ENCODE measurements at places on chromosomes 1 and 21.

DNA sequence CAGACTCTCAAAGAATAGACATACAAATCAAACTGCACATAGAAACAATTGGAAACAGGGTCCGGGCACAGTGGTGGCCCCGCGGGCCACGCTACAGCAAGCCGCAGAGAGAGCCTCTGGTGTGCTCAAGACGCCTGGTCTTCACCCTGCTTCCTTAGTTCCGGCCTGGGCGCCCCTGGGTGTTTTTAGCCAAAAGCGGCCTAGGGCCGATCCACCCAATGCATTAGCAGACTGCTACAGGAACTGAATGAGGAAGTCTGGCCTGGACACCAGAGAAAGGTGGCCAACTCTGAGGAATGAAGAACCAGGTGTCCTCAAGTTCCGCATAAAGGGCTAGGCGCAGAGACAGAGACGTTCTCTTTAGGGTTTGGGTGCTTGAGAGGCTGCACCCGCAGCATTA is 1.7 kb downstream of the PRRX1 start:
- DNase-seq, result peak; percentile 40

- DNase-seq, result no peak
These were observed 73.4 kb upstream of the PKN2 start for GRCh38 chr1:88610687-88611086.

DNA sequence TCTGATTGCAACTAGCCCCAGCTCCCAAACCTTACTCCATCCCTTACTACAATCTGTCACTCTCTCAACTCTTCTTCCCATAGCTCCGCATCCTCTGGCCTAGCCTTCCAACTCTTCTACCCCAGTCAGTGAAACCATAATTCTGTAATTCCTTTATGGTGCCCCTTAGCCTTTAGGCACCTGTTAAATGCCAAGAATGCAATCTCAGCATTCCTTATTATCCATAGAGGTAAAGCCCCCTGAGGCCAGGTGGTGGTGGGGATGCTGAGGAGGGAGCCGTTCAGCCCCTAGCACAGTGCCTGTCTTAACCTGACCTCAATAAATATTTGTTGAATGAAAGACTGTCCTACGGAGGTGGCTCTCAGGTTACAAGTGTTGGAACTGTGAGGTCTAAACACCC is 14.0 kb downstream of the ATP1A2 start:
- peak; percentile 15 for DNase-seq

DNA sequence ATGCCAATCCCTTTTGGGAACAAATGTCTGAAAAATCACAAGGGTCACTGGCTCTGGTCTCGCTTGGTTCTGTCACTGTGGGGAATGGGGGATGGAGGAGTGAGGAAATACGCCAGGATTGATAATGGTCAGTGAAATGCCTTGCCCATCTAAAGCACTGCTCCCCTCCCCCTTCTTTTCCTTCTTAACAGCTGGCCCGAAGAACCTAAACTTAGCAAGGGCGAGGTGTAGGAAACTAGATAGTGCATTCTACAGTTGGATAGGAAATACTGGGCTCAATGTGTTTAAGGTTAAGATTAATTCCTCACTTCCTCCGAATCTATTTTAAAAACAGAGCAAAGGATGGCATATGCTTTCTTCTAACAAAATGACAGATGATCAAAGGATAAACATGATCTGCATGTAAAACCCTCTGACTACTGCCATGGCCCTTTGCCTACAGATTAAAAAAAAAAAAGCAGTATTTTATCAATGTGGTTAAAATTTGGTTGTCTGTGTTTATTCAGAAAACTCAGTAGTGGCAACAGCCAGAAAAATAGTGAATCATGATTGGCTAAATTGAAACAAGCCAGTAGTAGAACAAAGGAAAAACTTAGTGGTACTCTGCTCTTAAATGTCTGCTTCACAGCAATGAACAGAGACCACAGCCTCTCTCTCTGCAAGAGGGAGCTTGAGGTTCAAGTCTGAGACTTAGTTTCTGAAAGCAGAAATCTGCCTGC is 86.1 kb upstream of the VAV3 start:
- no peak for DNase-seq

GRCh38 chr1:34695580-34695979 is 59.3 kb upstream of the GJB5 start:
- no peak for DNase-seq

DNA sequence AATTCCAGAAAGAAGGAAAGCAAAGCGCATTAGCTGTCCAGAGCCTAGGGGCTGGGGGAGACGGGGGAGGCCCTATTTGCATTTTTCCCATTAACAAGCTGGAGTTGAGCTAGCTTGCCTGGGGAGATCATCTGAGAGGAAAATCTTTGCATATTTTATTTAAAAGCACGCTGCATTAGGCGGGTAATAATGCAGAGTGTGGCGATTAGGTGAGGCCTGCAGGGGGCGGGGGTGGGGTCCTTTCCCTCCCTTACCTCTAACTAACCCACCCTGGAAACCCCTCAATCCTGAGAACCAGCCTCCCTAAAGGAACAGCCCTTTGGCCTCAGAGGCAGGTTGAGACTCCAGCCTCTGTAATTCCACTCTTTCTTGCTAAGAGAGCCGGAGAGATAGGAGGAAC is 16.2 kb downstream of the C1orf216 start:
- DNase-seq, result peak; percentile 69

DNA sequence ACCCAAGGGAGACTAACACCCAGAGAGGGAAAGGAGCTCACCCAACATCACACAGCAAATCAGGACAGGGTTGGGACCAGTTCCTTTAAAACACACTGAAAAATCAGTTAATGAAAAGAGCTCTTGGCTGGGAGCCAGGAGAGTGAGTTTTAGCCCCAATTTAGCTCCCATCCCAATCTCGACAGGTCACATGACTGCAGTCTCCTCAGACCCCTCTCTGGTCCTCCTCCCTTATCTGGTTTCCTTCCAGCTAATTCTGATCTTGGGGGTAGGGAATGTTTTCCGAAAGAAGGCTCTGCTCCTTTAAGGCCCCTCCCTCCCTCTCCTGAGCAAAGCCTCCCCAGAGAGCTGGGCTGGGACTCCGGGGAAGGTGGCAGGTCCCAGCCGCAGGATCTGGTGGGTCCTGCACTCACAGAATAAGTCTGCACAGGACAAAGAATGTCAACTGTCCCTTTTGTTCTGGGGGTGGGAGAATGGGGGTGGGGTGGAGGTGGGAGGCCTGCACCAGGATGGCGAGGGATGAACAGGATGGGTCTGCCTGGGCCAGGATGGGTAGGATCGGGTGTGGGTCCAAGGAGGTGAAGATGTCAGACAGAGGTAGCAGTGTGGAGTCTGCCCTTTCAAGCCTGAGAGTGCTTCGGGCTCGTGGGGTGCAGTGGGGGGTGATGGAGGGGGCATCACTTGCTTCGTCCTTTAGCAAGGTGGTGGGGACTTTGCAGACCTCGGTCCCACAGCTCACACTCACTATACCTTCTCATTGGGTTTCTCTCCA is 57.3 kb upstream of the SSBP3 start:
- DNase-seq, result no peak

- DNase-seq, result no peak
These were observed 224.8 kb downstream of the SIPA1L2 start for GRCh38 chr1:232404981-232405731.

GRCh38 chr1:151990058-151990855 is 3.4 kb downstream of the S100A10 start:
- DNase-seq, result no peak
